Naive B cell (primary cell): ENCODE measurements at places on chromosomes 2 and 18.
A peak's percentile ranks its signal among the peaks of the same experiment; 100 is the strongest.

- H3K27me3 ChIP-seq = no peaks in the 10 kb centered on the region
- no peaks in the 10 kb centered on the region for H3K4me1 ChIP-seq
- no peak overlapping the region for H3K4me3 ChIP-seq
- H3K36me3 ChIP-seq = no peaks in the 10 kb centered on the region
Observed at GRCh38 chr18:39675368-39675767, 2109.8 kb upstream of the CELF4 start.

- H3K27me3 ChIP-seq = peaks cover 4% of the 10 kb centered on the region
- H3K4me3 ChIP-seq = no peak overlapping the region
- H3K27ac ChIP-seq = no peak overlapping the region
- no peak for DNase-seq
- H3K4me1 ChIP-seq = no peaks in the 10 kb centered on the region
Observed at GRCh38 chr2:239588451-239589269, 187.8 kb upstream of the HDAC4 start.

- H3K27me3 ChIP-seq = no peaks in the 10 kb centered on the region
- peak overlapping the region; percentile 67 for H3K4me3 ChIP-seq
- no peaks in the 10 kb centered on the region for H3K36me3 ChIP-seq
- H3K27ac ChIP-seq = peak overlapping the region; percentile 98
- H3K4me1 ChIP-seq = peaks cover 30% of the 10 kb centered on the region
Observed at GRCh38 chr2:73925853-73926492, 707 bp upstream of the DGUOK start.

DNA sequence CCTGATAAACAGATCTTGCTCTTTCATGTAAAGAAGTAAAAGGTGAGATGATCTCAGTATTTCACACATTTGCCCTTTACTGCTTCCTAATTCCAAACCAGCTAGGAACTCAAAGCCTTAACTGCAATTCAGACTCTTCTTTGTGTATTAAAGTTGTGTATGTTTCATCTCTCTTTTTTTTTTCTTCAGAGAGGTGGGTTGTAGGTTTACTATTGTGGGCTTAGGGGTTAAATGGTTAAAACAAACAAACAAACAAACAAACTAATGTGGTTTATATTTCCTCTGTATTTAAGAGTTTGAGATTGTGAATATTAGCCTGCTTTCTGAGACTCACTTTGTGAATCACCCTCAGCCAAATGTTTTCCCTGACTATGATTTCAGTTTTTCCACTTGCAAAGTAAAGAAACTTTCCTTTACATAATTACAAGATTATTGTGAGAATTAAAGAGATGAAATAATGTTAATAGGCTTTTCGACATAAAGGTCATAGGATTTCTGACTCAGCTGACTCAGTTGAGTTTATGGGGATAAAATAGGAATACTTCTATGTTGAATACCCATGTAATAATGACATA is 2.8 kb downstream of the GULP1 start:
- H3K27ac ChIP-seq = no peak overlapping the region
- no peak for DNase-seq
- peaks cover 25% of the 10 kb centered on the region for H3K27me3 ChIP-seq
- H3K4me1 ChIP-seq = peaks cover 10% of the 10 kb centered on the region

- no peaks in the 10 kb centered on the region for H3K27me3 ChIP-seq
- peaks cover 15% of the 10 kb centered on the region for H3K36me3 ChIP-seq
Observed at GRCh38 chr18:48714873-48715272, 176.0 kb downstream of the CTIF start.

GRCh38 chr18:51195086-51195450 is 2.4 kb downstream of the MEX3C start:
- no peaks in the 10 kb centered on the region for H3K27me3 ChIP-seq
- H3K27ac ChIP-seq = peak overlapping the region; percentile 26
- H3K4me3 ChIP-seq = peak overlapping the region; percentile 97
- H3K36me3 ChIP-seq = no peaks in the 10 kb centered on the region

DNA sequence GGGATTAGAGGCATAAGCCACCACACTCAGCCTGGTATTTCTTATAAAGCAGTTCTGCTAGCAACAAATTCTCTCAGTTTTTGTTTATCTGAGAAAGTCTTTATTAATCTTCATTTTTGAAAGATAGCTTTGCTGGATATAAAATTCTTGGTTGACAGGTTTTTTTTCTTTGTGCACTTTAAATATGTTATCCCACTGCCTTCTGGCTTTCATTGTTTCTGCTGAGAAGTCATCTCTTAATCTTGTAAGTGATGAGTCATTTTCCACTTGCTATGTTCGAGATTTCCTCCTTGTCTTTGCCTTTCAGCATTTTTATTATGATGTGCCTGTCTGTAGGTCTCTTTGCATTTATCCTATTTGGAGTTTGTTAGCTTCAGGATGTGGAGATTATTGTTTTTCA is 5.9 kb upstream of the ELAC1 start:
- no peak overlapping the region for H3K27ac ChIP-seq
- DNase-seq = no peak
- H3K4me3 ChIP-seq = no peak overlapping the region
- H3K4me1 ChIP-seq = no peaks in the 10 kb centered on the region
- H3K36me3 ChIP-seq = peaks cover 21% of the 10 kb centered on the region
- no peaks in the 10 kb centered on the region for H3K27me3 ChIP-seq

DNA sequence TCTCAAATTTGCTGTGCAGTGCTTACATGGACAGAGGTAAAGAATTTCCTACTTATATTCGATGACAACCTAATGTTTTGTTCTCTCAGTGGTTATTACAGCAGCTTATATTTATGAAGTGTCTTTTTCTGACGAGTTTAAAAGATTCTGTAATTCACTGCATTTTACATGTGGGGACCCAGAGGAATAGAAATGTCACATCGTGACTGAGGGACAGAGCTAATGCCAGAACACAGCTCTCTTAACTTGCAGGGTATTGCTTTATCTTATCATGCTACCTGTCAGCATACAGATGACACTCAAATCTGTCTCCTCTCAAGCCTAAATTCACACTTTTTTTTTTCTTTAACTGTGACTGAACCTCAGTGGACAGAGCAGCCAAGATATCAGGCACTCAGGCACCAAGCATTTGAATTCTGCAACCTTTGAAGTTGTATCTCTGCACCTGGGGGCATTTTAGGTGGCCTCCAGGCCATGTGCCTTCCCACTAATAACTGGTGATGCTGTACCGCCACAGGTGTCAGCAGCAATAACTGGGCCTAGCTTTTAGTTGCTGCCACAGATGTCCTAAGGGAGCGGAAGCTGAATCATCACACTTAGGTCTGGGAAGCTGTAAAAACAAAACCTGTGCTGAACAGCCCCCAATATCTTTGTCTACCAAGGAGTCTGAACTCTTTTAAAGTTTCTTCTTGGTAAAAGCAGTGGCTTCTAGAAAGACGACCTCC is 315.8 kb upstream of the NRP2 start:
- DNase-seq = no peak
- no peak overlapping the region for H3K27ac ChIP-seq
- no peaks in the 10 kb centered on the region for H3K4me1 ChIP-seq
- no peak overlapping the region for H3K4me3 ChIP-seq
- peaks cover 10% of the 10 kb centered on the region for H3K27me3 ChIP-seq

GRCh38 chr2:197265924-197266323 is 44.7 kb downstream of the ANKRD44 start:
- H3K27me3 ChIP-seq = no peaks in the 10 kb centered on the region
- H3K27ac ChIP-seq = peak overlapping the region; percentile 32
- DNase-seq = no peak
- no peak overlapping the region for H3K4me3 ChIP-seq
- peaks cover 92% of the 10 kb centered on the region for H3K4me1 ChIP-seq
- peaks cover 11% of the 10 kb centered on the region for H3K36me3 ChIP-seq

DNA sequence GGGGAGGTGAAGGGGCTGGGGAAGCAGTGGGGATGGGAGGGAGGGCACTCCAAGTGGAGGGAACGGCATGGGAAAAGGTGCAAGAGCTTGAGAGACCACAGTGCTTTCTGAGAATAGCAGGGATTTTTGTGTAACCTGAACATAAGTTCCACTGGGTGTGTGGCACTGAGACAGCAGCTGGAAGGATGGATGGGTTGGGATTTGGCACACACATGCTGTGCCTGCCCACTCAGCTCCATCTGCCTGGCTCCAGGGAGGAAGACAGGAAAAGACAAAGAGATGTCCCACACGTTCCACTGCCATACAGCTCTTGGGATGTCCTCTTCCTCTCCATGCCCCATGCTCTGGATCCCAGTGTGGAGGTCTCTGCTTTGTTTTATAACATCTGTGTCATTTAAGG is 114.1 kb upstream of the TEX51 start:
- no peaks in the 10 kb centered on the region for H3K4me1 ChIP-seq
- peaks cover 33% of the 10 kb centered on the region for H3K27me3 ChIP-seq
- DNase-seq = no peak
- no peak overlapping the region for H3K27ac ChIP-seq
- H3K36me3 ChIP-seq = no peaks in the 10 kb centered on the region
- H3K4me3 ChIP-seq = no peak overlapping the region

- no peak for DNase-seq
- H3K4me3 ChIP-seq = no peak overlapping the region
- no peak overlapping the region for H3K27ac ChIP-seq
- peaks cover 7% of the 10 kb centered on the region for H3K27me3 ChIP-seq
- no peaks in the 10 kb centered on the region for H3K36me3 ChIP-seq
Observed at GRCh38 chr2:190336420-190336819, 7.0 kb upstream of the INPP1 start.

DNA sequence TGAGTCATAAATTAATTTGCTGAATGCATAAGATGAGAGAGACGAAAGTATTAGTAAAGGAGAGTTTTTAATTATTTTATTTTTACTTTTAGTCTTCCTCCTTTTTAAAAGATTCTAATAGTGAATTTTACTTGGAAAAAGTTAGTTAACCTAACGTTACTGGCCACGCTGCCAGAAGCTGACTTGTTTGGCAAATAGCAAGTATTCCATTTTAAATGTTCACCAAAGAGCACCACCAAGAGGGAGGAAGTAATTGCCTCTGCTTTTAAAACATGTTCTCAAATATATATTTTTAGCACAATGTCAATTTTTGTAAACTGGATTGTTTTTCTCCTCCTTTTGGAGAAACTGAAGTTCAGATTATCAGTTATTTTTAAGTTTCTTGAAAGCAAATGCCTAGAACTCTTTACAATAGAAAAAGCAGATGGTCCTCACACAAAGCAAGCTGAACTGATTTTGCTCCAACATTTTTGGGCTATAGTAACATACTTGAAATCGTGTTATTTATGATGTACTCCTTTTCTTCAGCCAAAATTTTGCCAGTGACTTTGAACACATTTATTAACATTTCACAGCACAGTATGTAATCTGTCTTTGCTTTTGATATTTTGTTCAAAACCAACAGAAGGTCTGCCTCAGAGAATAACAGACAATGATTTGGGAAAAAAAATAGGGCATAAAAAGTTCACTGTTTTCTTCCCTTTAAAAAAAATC is 1311.0 kb upstream of the FAM98A start:
- no peak overlapping the region for H3K27ac ChIP-seq
- H3K27me3 ChIP-seq = no peaks in the 10 kb centered on the region
- H3K36me3 ChIP-seq = no peaks in the 10 kb centered on the region
- H3K4me3 ChIP-seq = no peak overlapping the region

DNA sequence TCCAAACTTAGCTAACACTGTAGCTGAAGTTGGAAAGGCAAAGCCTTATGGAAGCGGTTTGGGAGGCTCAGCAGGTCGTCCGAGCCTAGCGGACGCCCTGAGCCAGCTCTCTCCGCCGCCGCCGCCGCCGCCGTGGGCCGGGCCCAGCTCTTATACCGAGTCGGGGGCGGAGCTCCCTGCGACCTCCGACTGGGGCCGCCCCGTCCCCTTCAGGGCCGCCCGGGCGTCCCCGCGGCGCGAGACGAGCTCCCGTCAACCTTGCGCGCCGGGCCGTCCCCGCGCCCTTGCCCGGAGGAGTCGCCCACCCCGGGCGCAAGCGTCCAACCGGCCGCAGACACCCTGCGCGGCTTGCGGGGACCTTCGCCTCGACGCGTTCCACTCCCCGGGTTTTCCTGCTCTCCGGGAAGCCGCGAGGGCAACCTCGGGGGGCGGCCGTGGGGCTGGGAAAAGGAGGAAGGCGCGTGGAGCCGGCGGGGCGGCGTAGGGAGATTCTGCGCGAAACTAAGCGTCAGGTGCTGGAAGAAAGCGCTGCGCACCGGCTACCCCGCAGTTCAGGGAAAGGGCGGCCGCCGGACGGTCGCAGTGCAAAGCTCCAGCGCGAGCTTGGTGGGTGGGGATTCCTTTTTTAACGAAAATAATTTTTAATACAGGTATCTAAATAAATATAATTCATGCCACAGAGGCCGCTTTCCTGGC is at the start of gene SLC40A1:
SLC40A1 (minus strand) TSS at position 129 of the 696 bp plus-strand sequence. CDS start 326 bp downstream, outside the sequence.
- peak; percentile 33 for DNase-seq
- peaks cover 21% of the 10 kb centered on the region for H3K4me1 ChIP-seq
- H3K27me3 ChIP-seq = peaks cover 56% of the 10 kb centered on the region
- H3K27ac ChIP-seq = no peak within 1 kb of the TSS
- peak within 1 kb of the TSS; percentile 84 for H3K4me3 ChIP-seq

GRCh38 chr2:65932571-65932970 is 500.2 kb upstream of the SPRED2 start:
- no peaks in the 10 kb centered on the region for H3K4me1 ChIP-seq
- peaks cover 11% of the 10 kb centered on the region for H3K27me3 ChIP-seq
- H3K27ac ChIP-seq = no peak overlapping the region
- DNase-seq = no peak

- no peaks in the 10 kb centered on the region for H3K36me3 ChIP-seq
- H3K27me3 ChIP-seq = peaks cover 55% of the 10 kb centered on the region
- peak overlapping the region; percentile 63 for H3K4me3 ChIP-seq
- H3K4me1 ChIP-seq = peaks cover 12% of the 10 kb centered on the region
- no peak for DNase-seq
Observed at GRCh38 chr18:76588601-76589226, 93.7 kb upstream of the ZNF516 start.

- no peak overlapping the region for H3K27ac ChIP-seq
- no peak overlapping the region for H3K4me3 ChIP-seq
- no peak for DNase-seq
- H3K36me3 ChIP-seq = no peaks in the 10 kb centered on the region
- no peaks in the 10 kb centered on the region for H3K4me1 ChIP-seq
- H3K27me3 ChIP-seq = no peaks in the 10 kb centered on the region
Observed at GRCh38 chr18:78689606-78690005, 290.0 kb upstream of the SALL3 start.

- no peaks in the 10 kb centered on the region for H3K36me3 ChIP-seq
- DNase-seq = no peak
- no peak overlapping the region for H3K27ac ChIP-seq
- H3K4me1 ChIP-seq = peaks cover 51% of the 10 kb centered on the region
Observed at GRCh38 chr2:62302631-62303435, 106.9 kb downstream of the B3GNT2 start.

DNA sequence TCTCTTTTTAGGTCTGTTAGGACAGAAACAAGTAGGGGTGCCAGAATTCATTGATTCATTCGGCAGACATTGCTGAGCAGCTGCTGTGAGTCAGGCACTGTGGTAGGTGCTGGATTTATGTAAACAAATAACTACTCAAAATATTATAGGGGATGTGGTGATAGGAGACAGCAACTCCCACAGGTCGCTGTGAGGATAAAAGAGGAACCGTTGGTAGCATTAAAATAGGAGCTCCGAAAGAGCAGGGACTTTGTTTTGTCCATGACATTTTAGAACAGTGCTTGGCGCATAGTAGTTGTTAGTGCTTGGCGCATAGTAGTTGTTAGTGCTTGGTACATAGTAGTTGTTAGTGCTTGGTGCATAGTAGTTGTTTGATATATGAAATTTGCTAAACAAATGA is 29.2 kb downstream of the ATP6V1C2 start:
- DNase-seq = no peak
- no peaks in the 10 kb centered on the region for H3K27me3 ChIP-seq

DNA sequence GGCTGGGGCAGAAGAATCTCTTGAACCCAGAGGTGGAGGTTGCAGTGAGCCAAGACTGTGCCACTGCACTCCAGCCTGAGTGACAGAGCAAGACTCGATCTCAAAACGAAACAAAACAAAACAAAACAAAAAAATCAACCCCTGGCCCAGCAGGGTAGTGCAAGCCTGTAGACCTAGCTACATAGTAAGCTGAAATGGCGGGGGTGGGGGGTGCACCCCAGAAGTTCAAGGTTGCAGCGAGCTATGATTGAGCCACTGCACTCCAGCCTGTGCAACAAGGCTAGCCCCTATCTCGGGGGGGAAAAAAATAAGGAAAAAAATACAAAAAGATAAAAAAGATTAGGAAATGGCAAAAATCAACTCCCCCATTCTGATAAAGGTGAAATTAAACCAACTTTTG is 6.4 kb downstream of the ATL2 start:
- peaks cover 48% of the 10 kb centered on the region for H3K4me1 ChIP-seq
- H3K27me3 ChIP-seq = no peaks in the 10 kb centered on the region
